ENCODE measurements at places on chromosomes 16 and 17.

- no peak for DNase-seq
Measured at GRCh38 chr16:1026784-1027500, 45.4 kb downstream of the SOX8 start.

DNA sequence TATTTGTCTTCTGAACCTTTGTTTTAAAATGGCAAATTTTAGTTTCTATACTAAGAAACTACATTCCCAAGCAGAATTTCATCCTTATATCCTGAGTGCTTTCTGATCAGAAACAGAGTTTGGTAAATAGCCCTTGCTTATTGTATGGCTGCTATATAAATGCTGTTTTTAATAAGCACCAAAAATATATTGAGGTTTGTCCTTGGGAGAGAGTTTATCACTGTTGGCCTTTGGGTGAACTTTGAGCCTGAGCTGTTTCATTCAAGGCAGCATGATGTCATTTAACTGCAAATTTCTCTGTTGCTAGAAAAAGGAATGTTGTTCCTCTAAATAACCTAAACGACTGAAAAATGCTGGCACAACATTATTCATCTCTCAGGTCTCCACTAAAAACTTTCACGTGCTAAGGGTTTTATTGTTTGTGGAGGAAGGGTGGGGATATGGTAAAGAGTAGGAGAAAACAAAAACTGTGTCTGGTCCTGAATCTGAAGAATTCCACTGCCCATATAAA is 334.3 kb upstream of the TBX2 start:
- DNase-seq = no peak

GRCh38 chr17:28097901-28098300 is 55.4 kb downstream of the NLK start:
- DNase-seq = no peak

GRCh38 chr16:28130099-28131088 is 66.9 kb upstream of the GSG1L start:
- no peak for DNase-seq

DNA sequence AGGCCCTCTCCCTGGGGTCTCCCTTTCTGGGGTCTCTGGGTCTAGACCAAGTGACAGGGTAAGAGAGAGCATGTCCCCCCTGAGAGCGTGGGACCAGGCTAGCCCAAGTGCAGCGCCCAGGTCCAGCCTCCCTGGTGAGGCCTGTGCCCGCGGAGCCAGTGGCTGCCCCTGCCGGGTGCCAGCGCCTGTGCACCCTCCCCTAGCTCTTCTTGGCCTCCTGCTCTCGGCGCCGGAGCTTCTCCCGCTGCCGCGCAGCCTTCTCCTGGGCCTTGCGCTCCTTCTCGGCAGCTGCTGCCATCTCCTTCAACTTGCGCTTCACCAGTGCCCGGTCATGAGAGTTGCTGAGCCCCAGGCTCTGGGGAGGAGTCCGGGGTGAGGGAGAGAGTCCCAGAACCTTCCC is 17.3 kb downstream of the SAMD14 start:
- no peak for DNase-seq

DNA sequence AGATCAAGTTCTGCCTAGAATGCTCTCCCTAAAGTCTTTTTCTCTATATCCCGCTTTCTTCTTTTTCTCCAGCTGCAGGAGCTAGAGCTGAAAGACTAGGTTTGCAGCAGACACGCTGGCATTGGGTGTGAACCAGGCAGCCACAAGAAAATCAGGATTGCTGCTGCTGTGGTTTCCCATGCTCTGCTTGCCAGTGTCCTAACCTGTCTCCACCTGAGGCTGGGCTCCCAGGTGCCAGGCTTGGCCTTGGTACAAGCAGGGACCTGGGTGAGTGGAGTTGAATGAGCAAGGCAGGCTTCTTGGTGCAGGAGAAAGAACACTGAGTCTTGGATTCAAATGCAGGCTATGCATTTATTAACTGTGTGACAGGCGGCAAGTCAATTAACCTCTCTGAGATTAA is 440.3 kb upstream of the MAF start:
- no peak for DNase-seq

GRCh38 chr16:73703891-73704290 is 592.7 kb upstream of the PSMD7 start:
- no peak for DNase-seq

GRCh38 chr17:4008082-4008435 is 43.8 kb upstream of the ATP2A3 start:
- DNase-seq = no peak

DNA sequence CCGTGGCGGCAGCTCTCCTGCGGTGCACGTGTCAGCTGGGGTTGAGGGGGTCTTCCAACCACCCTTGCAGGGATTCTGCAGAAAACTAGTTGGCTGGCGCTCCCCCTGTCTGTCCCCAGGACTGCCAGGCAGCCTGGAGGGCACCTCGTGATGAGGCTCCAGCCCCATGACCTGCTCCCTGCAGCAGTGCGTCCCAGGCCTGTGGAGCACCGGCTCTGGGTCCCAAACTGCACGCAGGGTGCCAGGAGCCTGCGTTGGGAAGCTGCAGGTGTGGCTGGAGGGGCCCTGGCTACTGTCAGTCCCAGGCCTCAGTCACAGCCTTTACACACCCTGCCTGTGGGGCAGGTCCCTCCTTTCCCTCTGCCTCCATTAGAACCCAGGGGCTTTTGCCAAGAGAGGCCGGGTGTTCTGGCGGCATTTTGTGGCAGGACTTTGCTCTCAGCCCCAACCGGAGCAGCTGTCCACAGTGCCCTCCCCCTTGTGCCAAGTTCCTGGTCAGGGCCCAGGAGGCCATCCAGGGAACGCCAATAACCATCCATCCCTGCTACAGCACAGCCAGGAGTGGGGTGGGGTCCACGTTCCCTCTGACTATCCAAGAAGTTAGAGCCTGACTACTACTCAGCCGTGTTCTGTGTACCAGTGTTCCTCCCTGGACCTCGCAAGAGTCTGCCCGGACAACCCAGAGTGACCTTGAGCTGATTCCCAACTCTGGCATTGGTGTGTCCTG is 9.2 kb downstream of the CHMP6 start:
- DNase-seq = no peak

- DNase-seq = no peak
Measured at GRCh38 chr17:80132906-80133625, 13.9 kb downstream of the EIF4A3 start.

GRCh38 chr16:28511801-28512789 is 5.5 kb upstream of the IL27 start:
- DNase-seq = no peak

- no peak for DNase-seq
Measured at GRCh38 chr16:29943846-29944799, 17.8 kb upstream of the TMEM219 start.

- DNase-seq = no peak
Measured at GRCh38 chr16:19138601-19139000, 24.8 kb downstream of the ITPRIPL2 start.

DNA sequence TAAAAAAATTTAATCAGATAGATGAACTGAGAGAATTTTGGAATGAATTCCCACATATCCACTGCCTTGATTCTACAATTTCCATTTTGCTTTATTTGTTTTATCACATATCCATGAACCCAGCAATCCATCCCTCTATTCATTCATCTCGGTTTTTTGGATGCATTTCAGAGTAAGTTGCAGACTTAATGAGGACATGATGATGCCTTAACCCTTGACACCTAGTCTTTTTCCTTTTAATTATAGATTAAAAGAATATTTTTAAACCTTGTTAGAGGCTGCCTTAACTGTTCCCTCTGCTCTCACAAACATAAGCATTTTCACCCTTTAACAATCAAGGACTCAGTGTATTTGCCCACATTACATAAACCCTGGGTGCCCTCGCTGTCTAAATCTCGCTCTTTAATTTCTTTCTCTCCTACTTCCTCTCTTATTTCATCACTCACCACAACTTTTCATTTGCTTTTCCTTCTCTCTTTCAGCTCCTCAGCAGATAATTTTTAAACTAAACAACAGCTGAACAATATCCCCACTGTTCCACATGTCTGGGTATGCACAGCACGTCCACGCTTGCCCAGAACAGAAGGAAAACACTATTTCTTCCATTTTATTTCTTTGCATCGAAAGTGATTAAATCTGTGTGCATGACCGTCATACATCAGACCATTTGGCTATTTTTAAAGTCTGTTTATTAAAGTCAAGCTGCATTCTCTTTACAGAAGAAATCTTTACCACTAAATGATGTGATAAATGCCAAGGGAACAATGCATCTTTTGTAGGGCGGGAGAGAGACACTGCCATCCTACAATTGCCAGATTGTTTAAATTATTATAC is 39.9 kb downstream of the IQCK start:
- DNase-seq = no peak

DNA sequence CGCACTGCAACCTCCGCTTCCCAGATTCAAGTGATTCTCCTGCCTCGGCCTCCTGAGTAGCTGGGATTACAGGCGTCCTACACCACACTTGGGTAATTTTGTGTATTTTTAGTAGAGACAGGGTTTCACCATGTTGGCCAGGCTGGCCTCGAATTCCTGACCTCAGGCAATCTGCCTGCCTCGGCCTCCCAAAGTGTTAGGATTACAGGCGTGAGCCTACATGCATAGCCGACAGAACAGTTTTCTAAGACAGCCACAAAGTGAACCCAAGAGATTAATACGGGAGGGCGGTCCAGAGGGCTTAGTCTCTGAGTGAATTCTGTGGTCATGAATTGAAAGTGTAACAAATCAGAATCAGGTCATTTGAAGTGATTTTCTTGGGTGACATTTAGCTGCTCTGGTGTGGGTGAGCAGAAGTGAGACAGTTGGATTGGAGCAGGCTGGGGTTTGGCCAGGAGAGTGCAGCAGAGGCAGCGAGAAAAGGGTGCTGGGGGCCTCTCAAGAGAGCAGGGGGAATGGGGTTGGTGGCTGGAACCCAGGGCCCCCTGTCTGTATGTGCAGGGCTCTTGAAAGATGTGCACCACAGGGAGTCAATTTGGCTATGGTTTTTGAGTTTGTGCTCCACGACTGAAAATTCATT is 231.4 kb upstream of the WSCD1 start:
- DNase-seq = no peak

- no peak for DNase-seq
Measured at GRCh38 chr16:56743840-56744239, 13.9 kb downstream of the NUP93 start.

DNA sequence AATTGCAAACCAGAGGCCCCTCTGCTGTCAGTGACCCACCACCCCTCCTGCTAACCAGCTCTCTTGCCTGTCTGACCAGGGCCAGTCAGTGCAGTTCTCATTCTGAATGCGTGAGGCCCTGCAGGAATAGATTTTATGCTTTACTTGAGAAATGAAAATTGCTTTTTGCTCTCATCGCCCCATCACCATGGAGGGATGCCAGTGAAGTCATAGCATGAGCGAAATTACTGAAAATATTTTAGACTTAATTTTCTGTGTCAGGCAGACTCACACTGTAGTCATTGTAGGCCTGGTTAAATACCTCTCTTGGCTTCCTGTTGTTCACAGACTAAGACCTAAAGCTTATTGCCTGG is 490.5 kb upstream of the CDH5 start:
- DNase-seq = no peak

DNA sequence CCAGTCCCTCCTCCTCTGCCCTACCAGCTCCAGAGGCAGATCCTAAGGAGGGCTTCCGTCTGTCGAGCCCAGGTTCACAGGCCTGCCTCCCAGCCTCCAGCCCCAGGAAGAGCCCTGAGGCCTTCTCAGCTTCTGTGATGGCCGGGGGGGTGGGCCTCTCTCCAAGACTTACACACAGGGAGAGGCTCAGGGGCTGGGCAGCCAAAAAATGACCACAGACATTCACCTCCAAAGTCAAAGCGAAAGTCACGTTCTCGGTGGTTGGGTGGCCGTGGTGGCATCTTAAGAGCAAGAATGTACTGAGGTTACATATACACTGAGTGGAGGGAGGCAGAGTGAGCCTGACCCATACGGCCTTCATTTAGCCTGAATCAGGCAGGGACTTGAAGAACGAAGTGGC is 119.1 kb downstream of the CCDC182 start:
- DNase-seq = no peak

DNA sequence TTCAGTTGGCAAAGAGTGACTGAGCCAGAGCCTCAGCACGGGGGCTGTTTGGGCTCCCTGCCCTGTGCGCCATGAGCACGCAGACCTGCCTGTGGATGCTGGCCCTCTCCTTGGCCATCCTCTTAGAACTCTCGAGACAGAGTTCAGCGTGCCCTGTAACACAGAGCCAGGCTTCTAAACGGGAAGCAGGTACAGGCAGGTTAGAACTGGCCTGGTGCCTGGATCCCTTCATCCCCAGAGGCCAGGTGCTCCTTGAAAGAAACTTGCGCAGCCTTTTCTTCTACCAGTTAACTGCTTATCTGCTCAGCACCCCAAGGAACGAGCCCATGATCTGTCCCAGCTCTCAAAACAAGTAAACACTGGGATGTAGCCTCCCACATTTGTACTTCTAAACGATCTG is 6.9 kb downstream of the CCNF start:
- DNase-seq = no peak

GRCh38 chr17:48215583-48216139 is 108.1 kb downstream of the SNX11 start:
- peak; percentile 9 for DNase-seq

DNA sequence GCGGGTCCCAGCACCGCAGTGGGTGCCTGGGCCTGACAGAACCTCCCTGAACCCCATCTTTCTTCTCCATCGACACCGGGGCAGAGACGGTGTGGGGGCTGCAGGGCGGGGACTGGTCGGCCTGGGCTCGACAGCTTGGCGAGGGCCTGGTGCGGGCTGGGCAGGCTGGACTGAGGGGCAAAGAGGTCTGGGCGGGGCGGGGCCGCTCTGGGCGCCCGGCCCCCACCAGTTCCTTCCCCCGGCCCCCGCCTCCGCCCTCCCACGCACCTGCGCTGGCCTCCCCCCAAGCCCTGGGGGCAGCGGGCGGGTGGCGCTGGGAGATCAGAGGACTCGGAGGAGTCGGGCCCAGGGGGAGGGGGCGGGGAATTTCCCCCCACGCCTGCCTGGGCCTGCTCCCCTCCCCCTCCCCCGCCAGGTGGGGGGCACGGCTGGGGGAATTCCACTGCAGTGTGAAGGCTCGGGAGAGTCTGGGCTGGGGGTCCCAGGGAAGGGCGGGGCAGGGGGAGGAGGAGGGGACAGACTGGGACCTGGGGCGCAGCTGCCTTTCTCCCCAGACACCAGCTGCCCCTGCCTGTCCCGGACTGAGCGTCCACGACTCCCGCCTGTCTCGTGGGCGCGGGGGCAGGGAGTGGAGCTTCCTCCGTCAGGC is 877 bp upstream of the KREMEN2 start:
- no peak for DNase-seq

GRCh38 chr16:5621826-5622225 is 524.2 kb upstream of the EEF2KMT start:
- no peak for DNase-seq

Measured in GM19239 (cell line).